ENCODE measurements at places on chromosomes 1 and 21. TPM values are rescaled to one million over a fixed set of nuclear protein-coding genes. Genes with fewer than 3 reads are reported as not detected.

DNA sequence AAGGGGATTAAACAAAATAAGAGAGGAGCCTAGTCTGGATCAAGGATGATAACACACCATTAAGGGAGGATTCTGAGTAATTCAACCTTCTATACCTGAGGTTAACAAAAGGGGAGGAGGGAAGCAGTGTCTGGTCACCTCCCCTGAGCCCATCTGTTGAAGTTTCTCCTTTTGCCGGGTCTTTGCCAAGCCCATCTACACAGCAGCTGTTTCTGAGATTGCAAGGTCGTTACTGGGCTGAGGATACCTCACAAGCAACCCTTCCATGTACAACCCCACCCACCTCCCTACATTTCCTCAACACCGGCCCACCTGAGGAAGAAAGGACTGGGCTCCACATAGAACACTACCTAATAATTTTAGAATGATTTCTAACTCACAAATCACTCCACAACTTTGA lies 26.3 kb downstream of the LRRC52 start:
- no peak overlapping the region for H3K27ac ChIP-seq
- peaks cover 18% of the 10 kb centered on the region for H3K27me3 ChIP-seq
- no peaks in the 10 kb centered on the region for H3K4me1 ChIP-seq

DNA sequence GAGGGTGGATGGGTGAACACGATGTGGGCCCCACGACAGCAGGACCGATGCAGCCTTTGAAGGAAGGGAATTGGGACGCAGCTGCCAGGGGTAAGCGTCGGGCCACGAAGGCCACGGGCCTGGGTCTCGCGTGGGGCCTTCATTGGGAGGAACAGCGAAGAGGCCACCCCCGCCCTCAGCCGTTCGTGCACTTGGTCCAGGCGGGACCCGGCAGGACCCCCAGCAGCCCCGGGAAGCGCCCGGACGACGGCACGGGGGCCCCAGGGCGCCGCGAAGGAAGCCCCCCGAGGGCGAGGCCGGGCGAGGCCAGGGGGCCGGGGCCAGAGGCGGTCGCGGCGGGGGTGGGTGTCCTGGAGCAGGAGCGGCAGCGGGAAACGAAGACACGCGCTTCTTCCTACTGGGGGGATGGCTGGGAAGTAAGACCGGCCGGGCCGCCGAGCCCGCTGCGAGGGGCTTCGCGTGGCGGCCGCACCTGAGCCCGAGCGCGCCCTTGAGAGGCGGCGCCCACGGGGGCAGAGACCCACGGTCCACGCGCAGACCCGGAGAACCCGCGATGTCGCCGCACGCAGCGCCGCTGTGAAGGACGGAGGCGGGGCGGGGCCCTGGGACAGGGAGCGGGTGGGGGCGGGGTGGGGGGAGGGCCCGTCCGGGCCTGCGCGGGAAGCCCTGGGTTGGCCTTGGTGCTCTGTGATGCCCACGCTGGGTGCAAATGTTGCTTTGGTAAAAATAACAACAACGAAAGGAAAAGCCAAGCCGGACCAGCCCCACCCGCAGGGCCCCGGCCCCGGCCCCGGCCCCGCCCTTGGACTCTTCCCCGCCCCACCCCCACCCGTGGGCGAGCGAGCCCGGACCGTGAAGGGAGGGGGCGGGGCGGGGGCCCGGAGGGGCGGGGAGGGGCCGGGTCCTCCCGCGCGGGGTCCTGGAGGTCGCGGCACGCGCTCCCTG lies 56.0 kb upstream of the ADARB1 start:
- H3K4me3 ChIP-seq = peak overlapping the region; percentile 58
- H3K36me3 ChIP-seq = no peaks in the 10 kb centered on the region
- DNase-seq = no peak

DNA sequence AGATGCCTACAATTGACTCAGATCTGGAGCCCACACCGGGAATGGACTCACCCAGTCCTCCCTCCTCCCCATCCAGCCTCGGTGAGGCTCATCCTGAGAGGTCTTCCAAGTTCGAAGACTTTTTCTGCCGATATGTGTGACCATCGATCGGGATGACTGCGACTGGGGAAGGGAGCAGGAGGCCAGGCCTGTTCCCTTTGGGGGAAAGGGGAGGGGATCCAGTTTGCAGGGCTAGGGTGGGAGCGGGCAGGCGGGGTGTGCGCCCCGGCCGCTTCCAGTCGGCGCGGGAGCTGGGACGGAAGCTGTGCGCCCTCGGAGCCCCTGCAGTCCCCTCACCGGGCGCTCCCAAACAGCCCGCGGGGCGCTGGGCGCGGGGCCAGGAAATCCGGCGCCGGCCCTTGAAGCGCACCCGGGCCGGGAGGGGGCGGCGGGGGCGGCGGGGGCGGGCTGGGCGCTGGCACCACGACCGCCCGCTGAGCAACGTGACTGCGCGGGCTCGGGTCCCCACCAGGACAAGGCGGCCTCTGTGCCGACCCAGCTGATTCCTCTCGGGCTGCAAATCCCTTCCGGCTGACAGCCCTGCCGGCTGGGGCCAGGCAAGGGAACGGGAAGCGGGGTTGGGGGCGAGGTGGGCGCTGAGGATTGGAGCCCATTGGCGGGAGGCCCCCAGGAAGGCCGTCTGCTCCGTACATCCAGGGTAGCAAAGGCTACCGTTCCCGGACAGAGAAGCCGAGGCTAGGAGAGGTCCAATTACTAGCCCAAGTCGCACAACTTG lies 103.9 kb downstream of the EBNA1BP2 start:
- H3K36me3 ChIP-seq = no peaks in the 10 kb centered on the region
- H3K27me3 ChIP-seq = no peaks in the 10 kb centered on the region
- peaks cover 5% of the 10 kb centered on the region for H3K4me1 ChIP-seq
- H3K27ac ChIP-seq = no peak overlapping the region

Gene HSD11B1
- total RNA-seq = 17.2 TPM

Gene SHISA4
- total RNA-seq = 20.3 TPM

Gene OR2T2
- total RNA-seq = not detected
